ENCODE measurements at places on chromosomes 1 and 21. TPM values are rescaled to one million over a fixed set of nuclear protein-coding genes. Genes with fewer than 3 reads are reported as not detected.

Gene CFAP57
- 5.4 TPM for polyA plus RNA-seq

Gene C1orf226
- 16.9 TPM for polyA plus RNA-seq

- DNase-seq: peak; percentile 72
Observed at GRCh38 chr21:41610042-41610839, 102.3 kb upstream of the TMPRSS2 start.

- DNase-seq: no peak
Observed at GRCh38 chr1:9019896-9020295, 6.3 kb downstream of the SLC2A7 start.

DNA sequence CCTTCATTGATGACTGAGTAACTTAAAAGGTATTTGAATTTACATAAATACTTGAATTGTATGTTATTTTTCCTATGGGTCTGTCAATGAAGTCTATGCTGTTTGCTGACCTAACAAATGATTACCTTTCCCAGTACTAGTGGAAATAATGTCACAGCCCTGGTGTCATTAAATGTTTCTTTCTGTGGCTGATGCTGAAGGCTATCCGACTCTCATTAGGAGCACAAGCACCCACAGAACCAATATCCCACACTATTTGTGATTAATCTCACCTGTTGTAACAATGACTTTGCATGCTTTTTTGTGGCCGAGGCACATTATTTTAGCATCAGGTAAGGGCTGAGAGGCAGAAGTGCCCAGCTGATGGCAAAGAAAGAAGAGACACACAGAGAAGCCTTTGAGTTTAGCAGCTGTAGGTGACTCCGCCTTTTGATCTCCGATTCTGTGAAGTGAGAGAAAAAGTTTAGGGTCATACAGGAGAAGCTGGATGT lies 25.8 kb upstream of the TRIM45 start:
- DNase-seq: no peak

All from left kidney (tissue), 8 donors.